Smooth muscle cell of the brain vasculature (primary cell): ENCODE measurements at places on chromosomes 16 and 17.

- no peak for DNase-seq
Measured at GRCh38 chr16:21611198-21611555, 11.8 kb downstream of the METTL9 start.

- no peak for DNase-seq
Measured at GRCh38 chr17:47989700-47990099, 18.8 kb downstream of the CDK5RAP3 start.

DNA sequence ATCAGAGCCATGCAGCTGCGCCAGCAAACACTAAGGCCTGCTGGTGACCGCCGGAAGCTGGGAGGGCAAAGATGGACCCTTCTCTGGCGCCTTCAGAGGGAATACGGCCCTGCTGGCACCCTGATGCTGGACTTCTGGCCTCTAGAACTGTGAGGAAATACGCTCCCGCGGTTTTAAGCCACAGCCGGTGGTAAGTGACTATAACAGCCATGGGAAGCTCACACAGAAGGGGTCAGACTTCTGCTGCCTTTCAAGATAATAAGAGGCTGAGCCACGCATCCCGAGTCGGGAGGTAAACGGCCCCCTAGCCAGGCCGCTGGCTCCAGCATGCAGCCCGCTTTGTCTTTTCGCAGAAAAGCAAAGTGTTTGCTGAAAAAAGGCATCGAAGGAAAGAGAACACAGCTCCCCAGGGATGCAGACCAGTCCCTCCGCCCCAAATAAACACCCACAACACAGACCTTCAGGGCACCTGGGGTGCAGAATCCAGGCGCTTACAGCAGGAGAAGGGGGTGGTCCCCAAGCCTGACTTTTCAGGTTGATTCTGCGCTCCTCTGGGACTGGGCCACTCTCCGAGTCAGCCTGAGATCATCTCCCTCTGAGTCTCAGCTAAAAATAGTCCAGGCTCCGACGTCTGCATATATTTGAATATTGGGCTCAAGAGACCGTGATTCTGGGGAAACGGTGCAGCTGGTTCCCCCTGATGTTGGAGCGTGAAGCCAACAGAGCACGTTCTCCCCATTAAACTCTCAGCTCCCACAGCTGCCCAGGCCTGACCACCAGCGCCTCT, 89.7 kb downstream of the MGAT5B start:
- no peak for DNase-seq

GRCh38 chr17:59565959-59566324, 532 bp downstream of the DHX40 start:
- DNase-seq, result peak; percentile 29

- DNase-seq, result no peak
Measured at GRCh38 chr16:62224646-62225209, 188.5 kb upstream of the CDH8 start.

DNA sequence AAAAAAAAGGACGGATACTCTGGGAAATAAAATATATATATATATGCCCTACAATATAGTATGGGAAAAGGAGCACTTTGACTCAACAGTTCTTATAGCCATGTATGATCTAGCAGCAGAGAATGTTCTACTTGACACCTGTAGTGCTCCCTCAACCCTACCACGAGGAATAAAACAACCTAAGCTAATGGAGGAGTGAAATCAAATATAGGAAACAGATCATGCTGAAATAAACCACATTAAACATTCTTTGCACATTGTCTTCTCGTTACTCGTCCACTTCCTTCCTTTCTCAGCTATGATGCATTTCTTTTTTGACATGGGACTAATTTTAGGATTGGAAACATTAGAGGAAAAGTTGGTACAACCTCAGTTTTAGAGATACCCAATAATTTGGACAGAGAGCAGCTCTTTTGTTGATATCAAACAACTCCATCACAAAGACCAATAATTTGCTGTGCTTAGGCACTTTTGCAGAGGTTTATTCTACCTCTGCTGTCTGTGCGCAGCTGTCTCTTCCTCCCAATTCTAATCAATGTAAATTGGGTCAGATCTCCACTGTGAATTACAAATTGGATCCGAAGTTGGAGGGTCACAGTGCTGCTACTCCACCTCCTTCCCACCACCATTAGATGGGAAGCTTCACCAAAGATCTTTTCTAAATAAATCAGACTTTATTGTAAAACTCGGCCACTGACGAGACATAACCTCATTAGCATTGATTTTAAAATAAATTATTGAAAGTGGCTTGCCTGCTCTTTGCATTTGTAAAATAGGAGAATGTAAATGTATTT, 65.8 kb downstream of the SNX11 start:
- no peak for DNase-seq

- no peak for DNase-seq
Measured at GRCh38 chr16:22353191-22353919, 21.1 kb downstream of the CDR2 start.

DNA sequence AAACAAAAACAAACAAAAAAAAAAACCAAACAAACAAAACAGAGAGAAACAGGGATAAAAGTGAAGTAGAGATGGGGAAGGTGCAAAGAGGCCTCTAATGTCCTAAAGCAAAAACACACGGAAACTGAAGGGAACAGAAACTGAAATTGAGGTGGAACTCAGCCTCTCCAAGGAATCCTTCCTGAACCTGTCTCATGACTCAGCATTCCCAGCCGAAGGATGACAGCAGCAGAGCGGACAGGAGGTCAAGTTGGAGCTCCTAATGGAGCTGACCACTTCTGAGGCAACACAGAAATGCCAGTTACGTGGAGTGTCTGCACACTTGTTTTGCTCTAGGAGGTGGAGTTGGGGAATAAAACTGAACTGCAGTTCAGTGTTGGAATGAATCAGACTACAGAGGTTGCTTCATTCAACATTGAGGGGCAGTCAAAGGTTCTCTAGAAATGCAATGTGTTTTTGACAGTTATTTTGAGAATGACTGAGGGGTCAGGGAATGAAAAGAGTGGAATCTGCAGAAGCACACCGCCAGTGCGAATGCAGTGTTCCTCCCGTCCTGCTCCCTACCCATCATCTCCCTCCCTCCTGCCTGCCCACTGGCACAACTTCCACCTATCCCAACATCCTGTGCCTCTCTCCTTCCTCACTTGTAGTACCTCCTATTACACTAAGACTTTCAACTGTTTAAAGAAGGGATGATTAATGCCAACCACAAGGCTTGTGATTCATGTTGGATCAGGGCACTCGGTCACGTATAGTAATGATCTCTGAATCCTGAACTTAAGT, 6.3 kb downstream of the UBE2O start:
- DNase-seq, result peak; percentile 39

DNA sequence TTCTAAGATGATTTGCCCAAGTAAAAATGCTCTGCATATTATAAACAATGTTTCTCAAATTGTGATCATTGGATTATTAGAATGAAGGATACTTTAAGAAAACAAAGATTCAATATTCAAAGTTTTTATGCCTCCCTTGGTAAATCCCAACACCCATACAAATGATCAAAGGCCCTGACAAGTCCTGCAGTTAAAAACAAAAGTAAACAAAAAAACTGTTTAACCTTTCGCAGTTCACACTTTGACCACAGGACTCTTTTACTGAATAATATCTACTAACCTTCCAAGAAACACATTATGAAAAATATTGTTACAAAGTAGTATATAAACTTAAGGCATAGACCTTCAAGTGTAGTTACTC, 365.9 kb upstream of the ZFHX3 start:
- no peak for DNase-seq

DNA sequence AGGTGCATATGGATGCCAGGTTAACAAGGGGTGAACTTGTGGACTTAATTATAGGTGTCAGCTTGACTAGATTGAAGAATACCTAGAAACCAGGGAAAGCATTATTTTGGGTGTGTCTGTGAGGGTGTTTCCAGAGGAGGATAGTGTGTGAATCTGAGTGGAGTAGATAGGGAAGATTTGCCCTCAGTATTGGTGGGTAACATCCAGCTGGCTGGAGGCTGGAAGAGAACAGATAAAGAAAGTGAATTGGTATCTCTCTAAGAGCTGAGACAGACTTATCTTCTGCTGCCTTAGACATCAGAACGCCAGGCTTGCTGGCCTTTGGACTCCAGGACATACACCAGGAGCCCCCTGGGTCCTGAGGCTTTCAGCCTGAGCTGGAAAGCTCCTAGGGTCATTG, 75.2 kb downstream of the CDRT15 start:
- no peak for DNase-seq

- DNase-seq, result no peak
Measured at GRCh38 chr16:10130538-10130937, 51.7 kb downstream of the GRIN2A start.

DNA sequence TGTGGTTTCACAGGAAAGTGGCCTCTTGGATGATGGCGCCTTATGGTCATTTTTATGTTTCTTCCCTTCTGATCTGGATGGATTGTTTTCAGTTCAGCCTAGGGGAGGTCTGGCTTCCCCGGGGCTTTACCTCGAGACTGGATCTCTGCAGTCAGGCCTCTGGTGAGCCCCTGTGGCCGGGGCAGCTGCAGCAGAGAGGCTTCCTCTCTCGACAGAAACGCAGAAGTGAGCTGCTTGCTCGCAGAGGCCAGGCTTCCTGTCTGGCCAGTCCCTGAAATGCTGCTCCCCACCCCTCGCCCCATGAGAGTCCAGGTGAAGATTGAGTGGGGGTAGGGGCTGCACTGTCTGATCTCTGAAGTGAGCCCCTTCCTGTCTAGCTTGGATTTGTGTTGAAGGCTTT, 44.0 kb downstream of the PLCG2 start:
- DNase-seq, result no peak

DNA sequence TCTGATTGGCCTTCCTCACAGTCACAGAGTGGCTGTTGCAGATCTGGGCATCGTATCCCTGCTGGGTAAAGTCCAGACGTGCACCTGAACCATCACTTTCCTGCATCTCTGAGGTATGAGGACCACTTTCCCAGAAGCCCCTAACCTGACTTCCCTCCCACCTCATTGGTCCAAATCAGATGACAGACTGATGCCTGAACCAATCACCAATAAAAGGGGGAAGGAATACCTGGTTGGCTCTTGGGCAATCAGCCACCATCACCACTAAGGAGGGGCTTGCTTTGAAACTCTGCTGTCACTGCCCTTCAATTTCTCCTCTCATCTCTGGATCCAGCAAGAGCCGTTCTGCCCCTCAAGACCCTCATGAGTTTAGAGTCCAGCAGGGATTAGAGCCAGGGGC, 13.6 kb upstream of the WFDC1 start:
- DNase-seq, result no peak

DNA sequence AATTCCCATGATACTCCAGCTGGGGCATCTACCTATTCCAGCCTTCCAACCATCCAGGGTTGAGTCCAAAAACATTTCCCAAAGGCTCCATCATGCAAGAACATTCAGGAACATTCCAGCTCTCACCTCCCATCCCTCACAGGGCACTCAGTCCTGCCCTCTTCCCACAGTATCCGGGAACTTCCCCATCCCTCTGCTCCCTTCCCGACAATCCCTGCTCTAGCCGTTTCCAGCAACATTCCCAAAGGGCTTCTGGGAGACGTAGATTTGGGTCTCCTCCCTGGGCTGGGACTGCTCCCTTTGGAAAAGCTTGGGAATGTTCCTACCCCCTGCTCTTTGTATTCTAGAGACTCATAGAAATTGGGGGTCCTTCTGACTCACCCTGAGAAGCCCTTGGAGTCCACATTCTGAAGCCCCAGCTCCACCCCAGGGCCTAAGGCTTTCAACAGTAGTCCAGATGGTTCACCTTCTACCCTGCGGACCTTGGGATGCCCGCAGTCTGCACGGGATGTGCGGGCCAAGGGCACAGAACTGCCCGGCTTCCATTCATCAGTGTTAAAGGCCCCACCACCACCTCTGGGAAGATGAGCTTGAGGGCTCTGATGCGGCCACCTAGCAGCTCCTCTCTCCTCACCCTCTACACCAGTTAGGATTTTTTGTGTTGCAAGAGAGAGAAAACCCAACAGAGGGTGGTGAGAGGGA, 25.4 kb downstream of the NGFR start:
- DNase-seq, result no peak

- DNase-seq, result no peak
Measured at GRCh38 chr16:75088216-75088615, 28.4 kb downstream of the LDHD start.

GRCh38 chr16:70253291-70254106, 1.8 kb upstream of the EXOSC6 start:
- no peak for DNase-seq

DNA sequence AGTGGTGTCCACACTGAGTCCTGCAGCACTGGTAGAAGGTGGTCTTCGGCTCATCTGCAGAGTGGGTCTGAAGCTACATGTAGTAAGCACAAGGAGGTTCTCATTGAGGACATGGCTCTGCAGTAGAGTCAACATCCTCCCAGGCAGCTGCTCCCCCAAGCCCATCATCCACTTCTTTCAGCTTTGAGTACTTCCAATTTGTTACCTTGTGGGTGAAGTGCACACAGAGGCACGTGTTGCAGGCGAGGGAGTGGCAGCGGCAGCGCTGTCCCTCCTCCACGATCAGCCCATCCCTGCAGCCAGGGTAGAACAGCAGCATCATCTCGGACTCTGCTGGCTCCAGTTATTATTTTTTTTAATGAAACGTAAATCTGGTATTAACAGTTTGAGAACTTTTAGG, 1.8 kb upstream of the SSTR2 start:
- no peak for DNase-seq

DNA sequence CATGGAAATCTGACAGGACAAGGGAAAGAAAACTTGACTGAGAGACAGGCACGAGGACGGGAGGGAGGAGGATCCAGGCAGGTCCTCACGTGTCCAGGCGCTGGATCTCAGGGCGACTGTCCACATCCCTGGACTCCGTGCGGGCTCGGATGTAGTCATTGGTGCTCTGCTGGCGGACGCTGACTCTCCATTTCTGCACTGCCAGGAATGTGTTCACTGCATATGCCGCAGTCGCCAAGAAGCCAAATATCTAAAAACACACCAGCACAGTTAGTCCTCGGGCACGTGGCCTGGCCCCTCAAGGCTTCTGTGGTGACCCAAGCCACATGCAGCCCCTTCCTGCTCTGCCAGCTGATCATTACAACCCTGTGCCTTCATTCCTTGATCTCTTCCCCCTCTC, 17.5 kb downstream of the CMTM3 start:
- no peak for DNase-seq

DNA sequence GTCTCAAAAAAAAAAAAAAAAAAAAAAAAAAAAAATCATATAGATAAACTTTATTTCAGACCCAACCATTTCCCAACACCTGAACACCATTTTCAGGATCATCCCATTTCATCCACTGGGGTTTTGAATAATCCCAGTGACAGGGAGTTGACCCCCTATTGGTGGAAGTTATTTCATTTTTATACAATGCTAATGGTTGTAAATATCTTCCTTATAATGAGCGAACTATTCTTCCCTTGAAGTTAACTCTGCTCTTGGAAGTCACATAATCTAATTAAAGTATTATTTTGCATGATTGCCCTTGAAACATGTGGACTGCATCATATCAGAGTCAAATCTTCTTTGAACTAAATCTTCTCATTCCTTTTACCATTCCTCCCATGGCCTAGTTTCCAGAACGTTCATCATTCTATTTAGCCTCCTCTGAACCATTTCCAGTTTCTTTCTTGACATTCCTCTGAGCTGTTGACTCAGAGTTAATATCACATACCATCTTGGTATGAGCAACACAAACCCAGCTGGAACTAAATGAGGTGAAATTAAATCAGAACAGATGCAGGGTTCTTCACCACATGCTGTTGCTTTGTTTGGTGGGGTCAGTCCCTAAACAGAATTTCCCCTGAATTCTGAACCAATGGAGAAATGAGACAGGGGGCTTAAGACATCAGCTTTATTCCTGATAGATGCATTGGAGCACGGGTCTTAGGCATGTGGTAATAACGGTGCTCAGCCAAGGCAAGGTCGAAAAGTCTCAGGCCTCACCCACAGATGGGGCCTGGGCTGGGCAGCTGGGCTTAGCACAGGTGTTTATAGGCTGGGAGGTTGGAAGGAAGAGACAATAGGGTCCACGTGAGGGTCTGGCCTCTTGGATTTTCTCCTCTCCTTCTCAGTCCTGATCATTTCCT, 8.9 kb downstream of the HSD17B2 start:
- DNase-seq, result no peak
